ENCODE measurements at places on chromosomes 1 and 21. TPM values are rescaled to one million over a fixed set of nuclear protein-coding genes. Genes with fewer than 3 reads are reported as not detected.

Gene TSSK3
- 2.7 TPM for total RNA-seq

DNA sequence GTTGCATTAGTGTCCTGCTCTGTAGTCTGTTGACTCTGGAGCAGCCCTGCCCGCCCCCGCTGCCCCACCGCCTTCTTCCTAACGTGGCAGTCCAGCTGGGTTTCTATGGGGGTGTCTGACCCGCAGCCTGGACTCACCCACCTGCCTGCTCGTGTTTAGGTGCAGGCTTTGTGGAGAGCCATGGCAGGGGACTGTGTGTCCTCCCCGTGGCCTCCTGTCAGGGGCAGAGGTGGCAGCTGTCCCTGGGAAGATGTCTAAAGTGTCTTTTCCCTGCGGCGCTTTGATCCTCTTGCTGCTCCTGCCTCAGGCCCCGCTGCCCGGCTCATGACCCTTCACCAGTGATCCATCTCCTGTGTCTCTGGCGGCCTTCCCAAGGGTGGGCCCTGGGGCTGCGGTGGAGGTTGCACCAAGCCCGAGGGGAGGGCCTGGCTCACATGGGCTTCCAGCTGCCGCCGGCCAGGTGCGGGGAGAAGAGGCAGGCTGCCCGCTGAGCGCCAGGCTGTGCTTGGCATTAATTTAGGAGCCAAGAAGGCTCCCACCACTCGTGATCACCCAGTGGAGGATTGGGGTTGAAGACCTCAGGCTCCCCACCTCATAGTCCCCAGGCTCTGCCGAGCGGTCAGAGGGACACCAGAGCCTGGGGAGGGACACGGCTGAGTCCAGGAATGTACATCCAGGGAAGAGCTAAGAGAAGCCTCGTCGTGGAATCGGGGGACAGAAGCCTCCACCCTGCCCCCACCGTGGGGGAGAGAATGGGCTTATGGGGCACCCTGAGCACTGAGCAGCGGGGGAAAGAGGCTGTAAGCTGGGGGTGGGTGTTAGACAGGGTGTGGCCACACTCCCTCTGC lies 44.1 kb downstream of the COL18A1 start:
- peak; percentile 12 for DNase-seq

GRCh38 chr1:180881806-180882509 lies 30.7 kb upstream of the KIAA1614 start:
- no peak for DNase-seq

Gene IL12RB2
- total RNA-seq: 0.17 TPM

Gene CR1
- 3.4 TPM for total RNA-seq

- DNase-seq: no peak
Measured at GRCh38 chr1:22751124-22751531, 40.5 kb downstream of the EPHB2 start.

GRCh38 chr1:238409191-238409850 lies 518.6 kb upstream of the ZP4 start:
- no peak for DNase-seq

- no peak for DNase-seq
Measured at GRCh38 chr1:191888996-191889622, 269.2 kb upstream of the RGS18 start.
